ENCODE measurements at places on chromosomes 2 and 18.

- DNase-seq = no peak
Measured at GRCh38 chr2:56297671-56298070, 113.9 kb downstream of the CCDC85A start.

DNA sequence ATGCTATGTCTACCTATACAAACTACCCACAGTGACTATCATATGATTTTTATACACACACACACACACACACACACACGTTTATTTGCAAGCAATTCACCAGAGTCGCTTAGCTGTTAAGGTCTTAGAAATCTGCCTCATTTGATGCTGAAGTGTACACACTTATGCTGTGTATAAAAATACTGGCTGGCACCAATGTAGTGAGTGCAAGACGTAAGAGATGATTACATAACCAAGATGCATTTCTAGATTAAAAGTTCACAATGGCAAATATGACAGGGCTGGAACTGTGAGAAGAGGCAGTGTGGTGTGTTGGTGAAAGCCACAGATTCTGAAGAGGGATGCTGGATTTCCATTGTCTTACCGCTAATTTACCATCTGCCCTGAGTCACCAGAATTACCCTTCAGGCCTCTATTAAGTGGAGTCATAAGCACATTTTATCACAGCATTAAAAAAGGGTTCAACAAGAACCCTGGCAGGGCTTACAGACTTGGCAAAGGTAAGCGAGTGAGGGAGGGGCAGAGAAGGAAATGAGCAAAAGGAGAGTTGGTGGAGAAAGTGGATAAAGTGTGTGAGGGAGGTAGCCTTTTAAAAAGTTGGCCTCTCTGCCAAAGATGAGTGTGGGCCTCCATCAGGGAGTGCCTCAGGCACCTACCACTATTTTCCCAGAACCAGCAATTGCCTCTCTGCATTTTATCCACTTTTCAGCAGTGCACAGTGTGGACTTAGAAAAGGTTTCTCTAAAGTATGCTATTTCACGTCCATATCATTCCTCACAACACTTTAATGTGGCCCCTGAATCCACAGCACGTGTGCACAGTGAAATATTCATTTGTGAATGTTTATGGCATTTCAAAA lies 21.5 kb downstream of the MEIS1 start:
- no peak for DNase-seq

DNA sequence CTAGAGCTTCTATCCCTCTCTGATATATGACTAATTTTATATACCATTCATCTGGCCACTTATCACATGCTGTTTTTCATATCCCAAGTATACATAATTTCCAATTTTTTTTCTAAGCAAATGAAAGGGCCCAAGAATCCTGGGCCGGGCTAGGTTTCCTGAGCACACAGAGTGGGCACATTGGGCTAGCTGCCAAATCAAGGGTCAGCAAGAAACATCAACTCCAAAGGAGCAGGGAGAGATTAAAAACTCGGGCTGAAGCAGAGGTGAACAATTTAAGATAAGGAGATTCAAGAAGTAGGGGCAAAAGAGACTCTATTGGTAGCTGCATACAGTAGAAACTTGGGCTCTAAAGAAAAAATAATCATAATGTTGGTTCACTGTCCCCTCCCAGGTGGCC lies 39.0 kb downstream of the OLA1 start:
- DNase-seq = no peak

GRCh38 chr2:19806131-19806530 lies 95.7 kb downstream of the TTC32 start:
- DNase-seq = no peak

GRCh38 chr2:195658541-195658890 lies 1.5 kb downstream of the SLC39A10 start:
- DNase-seq = no peak

GRCh38 chr2:8987410-8987809 lies 16.1 kb downstream of the MBOAT2 start:
- DNase-seq = no peak

- no peak for DNase-seq
Measured at GRCh38 chr2:239994086-239994485, 31.1 kb downstream of the NDUFA10 start.

DNA sequence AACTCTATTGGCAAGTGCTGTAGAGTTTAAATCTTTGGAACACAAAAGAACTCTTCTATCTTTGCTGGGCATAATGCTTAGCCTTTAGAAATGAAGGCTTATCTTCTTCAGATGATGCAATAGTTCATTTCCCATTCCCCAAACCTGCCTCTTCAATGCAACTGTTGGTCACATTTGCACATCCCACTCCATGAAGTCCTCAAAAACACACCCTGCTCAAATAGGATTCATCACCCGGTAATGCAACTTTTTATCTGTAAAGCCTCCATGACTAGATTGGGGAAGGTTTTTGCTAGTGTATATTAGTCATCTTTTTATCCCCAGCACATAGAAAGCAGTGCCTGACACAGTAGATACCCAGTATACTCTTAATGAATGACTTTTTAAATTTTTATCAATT lies 376.4 kb downstream of the RBM43 start:
- no peak for DNase-seq

DNA sequence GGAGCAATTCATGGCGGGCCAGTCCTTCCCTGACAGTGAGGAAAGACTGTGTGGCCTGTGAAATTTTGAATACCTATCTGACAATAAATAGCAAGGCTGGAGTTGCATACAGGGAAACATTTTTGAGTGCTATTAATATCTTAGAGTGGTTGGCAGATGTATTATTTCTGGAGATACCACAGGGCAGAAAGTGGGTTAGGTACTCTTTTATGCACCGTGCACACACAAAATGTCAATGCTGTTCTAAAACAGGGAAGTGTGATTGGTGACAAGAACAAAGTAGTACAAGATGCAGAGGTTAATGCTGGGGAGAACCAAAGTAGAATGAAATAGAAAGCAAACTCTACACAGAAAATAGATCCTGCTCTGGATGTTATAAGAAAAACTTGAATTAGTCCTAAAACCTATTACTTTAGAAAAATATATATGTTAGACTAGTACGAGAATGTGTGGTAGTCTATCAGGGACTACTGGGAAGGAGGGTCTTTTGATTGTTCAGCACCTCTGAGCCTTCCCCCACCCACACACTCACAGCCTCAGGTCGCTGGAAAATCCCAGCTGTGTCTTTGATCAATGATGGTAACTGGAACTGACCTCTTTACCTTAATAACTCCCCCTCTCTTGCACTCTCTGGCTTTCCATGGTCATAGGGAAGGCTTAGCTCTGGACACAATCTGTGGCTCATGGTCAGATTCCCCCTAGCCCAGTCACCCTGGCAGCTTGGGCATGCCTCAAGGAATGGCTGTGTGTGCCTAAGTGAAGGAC lies 58.2 kb downstream of the SERPINB8 start:
- no peak for DNase-seq

DNA sequence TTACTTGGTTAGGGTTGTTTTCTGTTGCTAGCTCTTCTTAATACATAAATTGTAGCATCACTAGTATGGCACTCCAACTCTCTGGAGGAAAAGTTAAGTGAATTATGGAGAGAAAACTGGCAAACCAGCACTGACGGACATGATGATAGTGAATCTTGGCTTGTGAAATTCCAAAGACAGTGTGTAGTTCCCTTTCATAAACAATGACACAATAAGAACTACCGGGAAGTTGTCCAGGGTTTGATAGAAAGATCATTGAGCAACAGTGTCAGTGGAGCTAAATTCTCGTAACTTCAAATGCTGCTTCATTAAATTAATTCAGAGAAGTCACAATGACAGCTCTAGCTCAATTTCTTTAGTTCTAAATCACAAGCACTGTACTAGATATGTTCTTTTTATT lies 66.5 kb downstream of the RIT2 start:
- DNase-seq = no peak

GRCh38 chr2:217225596-217225995 lies 365.7 kb upstream of the TNP1 start:
- no peak for DNase-seq

GRCh38 chr18:50896093-50896492 lies 17.2 kb downstream of the ME2 start:
- no peak for DNase-seq

- DNase-seq = peak; percentile 35
Measured at GRCh38 chr2:112138159-112139032, at the start of gene FBLN7. TSS of gene FBLN7 (plus strand) at chr2:112138385. CDS start at chr2:112138656, 271 bp downstream.

DNA sequence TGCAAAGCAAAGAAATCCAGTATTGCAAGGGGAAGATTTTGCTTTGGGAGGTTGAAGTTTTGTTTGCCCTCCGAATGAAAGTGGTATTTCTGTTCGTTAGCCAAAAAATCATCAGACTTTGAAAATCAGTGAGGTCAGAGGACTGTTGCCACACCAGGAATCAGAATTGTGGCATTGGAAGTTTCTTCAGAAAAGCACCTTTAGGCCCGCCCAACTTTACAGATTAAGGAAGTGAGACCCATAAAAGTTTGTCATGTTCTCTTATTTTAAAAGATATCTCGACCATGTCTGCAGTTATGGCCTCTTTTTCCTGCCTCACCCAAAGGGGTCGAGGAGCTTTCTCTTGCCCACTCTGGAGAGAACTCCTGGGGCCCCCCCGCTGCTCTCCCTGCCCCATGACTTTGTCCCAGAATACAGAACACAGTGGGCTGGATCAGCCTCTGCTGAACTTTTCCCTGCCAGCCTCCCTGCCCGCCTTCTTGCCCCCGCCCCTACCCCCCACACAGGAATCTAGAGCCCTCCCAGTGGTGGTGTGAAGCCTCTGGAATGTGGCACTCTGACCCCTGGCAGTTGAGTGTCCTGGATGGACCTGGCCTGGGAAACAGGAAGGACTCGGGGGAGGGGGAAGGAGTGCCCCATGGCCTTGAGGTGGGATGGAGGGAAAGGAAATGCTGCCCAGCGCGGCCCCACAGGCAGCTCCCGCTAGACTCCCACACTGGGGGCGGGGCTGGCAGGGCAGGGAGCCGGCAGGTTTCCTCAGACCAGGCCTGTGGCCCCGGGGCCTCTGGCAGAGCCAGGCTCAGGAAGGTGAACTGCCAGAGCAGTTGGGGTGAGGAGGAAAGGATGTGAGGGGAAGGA lies 25.3 kb downstream of the CRIM1 start:
- DNase-seq = peak; percentile 82

DNA sequence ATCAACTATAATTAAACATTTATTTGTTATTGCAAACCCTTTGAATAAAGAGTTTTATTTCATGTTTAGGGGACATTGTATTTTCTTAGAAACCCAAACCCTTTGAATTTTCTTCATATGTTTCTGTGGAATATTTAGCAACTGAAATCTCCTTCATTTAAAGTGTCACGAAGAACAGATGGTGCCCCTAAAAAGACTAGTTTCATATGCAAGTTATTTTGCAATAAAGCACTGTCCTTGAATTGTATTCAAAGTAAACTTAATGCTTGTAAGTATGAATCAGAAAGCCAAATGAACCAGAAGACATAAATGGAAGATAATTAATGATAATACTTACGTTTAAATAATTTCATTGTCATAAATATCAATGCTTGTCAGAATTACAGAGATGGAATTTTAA lies 151.9 kb upstream of the CWC22 start:
- no peak for DNase-seq

DNA sequence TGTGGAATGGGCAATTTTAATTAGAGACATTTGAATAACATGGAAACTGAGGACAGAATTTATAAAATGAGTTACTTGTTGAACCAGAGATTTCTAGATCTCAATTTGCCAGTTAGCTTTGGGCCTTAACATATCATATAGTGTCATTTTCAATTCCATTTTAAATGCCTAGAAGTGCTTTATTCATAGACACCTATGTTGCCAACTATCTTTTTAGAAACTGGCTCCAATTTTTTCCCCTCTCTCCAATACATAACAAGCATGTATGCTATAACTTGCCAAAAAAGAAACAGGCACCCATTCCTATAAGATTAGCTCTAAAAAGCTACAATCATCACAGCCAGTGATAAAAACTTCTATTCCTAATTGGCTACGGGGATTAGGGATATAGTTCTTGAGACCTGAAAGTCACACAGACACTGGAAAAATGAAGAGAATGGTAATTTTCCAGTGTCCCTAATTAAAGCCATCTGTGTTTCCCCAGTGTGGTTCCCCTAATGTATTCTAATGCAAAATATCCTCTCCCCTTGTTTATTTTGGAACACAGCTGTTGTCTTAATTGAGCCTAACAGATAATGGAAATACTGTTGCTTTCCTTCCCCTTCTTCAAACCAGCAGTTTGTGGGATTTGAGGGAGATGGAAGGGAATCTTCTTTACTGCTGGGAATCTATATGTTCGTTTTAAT lies 205.5 kb upstream of the FSHR start:
- DNase-seq = no peak

DNA sequence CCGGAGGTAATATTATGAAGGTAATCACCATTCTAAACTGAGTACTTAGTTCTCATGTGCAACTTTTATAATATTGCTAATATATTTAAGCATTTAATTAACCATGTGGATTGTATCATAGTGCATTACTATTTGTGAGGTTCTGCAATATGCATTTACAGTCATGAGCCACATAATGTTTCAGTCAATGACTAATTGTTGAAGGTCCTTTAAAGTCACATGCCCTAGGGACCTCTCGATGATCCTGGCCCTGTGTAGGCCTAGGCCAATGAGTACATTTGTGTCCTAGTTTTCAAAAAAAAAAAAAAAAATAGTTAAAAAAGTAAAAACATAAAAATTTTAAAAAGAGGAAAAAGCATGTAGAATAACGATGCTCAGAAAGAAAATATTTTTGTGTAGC lies 298.0 kb downstream of the DSEL start:
- no peak for DNase-seq

GRCh38 chr18:73279498-73279897 lies 411.7 kb upstream of the NETO1 start:
- no peak for DNase-seq

- no peak for DNase-seq
Measured at GRCh38 chr2:70347831-70348230, 46.0 kb upstream of the FAM136A start.

GRCh38 chr2:61966087-61966727 lies 60.7 kb downstream of the COMMD1 start:
- no peak for DNase-seq

DNA sequence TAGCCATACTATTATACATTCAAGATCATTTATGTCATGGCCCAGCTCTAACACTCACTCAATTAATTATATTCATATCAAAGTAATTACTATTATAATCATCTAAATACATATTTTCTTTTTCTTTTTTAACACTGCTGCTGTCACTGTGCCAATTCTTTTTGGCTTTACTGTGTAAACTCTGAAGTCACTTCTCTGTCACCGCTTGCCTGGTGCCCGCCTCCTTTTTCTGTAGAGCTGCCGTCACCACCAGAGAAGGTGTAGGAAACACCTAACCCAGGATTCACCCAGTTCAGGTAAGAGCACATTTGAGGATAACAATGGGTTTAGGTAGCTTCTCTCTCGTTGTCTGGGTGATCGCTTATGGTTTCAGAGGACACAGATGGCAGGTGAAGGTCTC lies 93.3 kb downstream of the AOX1 start:
- no peak for DNase-seq

DNA sequence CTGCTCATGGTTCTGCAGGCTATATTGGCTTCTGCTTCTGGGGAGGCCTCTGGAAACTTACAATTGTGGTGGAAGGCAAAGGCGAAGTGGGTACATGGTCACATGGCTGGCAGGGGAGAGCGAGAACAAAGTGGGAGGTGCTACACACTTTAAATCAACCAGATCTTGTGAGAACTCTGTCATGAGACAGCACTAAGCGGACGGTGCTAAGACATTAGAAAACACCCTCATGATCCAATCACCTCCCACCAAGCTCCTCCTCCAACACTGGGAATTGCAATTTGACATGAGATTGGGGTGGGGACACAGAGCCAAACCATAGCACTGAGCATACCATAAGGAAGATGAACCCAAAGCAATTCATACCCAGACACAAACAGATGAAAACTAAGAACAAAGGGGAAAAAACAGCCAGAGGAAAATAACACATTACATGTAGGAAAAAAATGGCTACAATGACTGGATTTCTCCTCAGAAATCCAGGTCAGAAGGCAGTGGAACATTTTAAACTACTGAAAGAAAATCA lies 31.1 kb upstream of the INO80C start:
- no peak for DNase-seq

- no peak for DNase-seq
Measured at GRCh38 chr18:57687970-57688369, 66.3 kb upstream of the NARS1 start.
